GM04503 (cell line): ENCODE measurements at places on chromosomes 16 and 17.

DNA sequence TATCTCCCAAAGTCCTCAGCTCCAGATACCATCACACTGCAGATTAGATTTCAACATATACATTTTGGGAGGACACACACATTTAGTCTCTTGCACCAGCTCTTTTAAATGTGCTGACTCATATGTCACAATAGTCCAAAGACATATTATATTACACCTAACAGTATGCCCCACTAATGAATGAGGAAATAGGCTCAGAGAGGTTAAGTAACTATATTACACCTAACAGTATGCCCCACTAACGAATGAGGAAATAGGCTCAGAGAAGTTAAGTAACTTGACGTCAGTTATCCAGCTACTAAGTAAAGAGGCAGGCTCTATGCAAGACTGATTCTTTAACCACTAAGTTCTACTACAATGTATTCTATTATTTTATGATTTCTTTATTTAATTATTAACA is 9.7 kb downstream of the IRX6 start:
- no peak for DNase-seq

DNA sequence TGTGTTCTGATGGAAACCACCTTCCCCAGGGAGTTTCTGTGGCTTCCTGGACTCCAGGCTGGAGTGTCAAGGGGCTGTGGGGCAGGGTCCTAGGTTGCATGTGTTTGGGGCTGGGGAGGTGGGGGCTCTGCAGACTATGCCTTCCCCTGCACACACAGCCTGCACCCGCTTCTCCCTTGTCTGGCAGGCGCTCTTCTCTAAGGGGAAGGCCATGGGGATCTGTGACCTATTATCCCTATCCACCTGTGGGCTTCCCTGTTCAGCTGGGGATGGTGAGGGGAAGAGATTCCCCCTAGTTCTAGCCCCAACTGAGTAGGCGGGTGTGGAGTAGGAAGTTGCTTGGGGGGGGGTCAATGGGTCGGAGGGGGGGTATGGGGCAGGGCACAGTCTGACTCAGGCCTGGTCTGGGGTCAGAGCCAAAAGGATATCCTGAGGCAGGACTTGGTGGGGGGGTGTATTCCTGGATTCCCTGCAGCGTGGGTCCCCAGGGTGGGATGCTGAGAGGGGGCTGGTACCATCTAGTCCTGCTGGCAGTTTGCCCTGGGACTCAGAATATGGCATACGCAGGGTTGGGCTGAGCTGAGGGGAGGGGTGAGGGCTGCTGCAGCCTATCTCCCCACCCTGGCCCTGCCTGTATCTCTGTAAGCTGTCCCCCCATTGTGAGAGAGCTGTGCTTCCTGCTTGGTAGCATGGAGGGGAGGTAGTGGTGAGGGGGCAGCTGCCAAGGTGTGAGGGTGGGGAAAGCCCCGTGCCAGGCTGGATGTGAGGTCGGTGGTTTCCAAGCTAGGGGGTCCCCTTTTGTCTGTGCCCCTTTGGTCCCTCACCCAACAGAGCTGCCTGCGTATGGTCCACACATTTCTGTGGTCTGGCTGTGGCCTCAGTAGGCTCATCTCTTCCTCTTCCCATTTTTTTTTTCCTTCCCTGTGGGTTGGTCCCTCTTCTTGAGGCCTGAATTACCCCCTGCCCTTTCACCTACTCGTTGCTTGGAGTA is 14.7 kb downstream of the RARA start:
- no peak for DNase-seq

DNA sequence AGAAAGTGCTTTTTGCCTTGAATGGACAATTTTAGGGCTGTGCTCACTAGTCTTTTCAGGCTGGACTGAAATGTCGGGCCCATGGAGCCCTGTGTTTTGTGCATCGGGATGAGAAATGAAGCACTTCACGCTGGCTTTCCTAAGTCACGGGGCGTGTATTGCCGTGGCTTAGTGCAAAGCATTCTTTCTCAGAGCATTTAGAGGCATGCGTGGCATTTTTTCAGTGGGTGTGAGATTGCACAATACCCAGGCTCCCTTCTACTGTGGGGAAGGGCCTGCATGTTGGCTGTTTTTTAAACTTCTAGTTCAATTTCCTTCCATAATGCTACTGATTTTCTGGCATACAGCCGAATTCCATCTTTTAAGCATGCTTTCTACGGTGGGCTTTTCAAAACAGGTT is 12.6 kb upstream of the POLR3E start:
- peak; percentile 26 for DNase-seq

DNA sequence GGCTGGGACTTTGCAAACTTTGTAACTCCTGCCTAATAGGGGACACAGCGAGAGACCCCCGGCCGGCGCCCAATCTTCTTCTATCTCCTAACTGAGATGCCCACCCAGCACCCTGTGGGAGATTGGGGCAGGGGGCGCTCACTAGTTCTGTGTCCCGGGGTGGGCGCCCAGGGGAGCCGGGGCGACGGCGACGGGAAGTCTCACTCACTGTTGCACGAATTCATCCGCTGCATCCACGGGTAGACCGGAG is 3.9 kb upstream of the HOXB5 start:
- no peak for DNase-seq

DNA sequence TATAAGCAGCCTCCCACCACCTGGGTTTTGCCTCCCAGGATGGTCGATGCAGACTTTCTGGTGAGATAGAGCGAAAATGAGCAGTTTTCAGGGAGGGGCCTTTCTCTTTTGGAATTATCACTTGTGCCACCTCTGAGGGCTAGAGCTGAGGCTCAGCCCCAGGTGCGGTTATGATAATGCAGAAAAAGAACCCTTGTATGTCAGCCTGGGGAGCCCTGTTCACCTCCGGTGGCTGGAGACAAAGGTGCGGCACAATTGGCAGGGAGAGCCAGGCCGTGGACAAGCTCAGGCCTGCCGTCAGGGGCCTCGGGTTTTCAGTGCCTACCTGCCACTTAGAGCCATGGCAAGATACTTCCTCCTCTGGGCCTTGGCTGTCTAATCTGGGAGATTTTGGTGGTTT is 4.4 kb downstream of the SCPEP1 start:
- DNase-seq = no peak

DNA sequence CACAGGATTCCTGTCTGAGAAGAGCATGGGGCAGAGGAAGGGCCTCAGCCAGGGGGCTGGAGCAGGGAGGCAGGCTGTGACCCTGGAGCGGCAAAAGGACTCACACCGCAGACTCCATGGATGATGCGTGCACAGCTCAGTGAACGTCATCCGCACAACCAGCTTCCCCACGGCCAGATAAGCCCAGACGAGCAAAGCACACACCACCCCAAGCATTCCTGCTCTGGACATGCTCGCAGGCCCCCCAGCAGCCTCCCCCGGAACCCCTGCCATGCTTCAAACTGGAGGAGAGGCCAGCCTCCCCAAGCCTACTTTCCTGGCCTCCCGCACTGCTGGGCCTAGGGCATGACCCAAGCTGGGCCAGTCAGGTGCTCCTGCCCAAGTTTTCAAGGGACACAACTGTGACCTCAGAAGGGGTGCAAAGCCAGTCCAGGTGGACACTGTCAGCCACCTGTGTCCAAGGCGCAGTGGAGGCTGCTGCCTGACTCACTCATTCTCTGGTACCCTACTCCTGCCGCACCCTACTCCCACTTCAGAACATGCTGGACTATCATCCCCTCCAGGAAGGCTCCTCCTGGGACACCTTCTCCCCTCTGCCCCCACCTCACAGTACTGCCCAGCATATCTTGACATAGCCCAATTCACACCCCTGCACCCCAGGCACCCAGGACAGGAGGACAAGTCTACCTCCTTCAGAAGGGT is 4.8 kb downstream of the BCAR1 start:
- no peak for DNase-seq

- no peak for DNase-seq
These were observed 2.4 kb downstream of the NXN start for GRCh38 chr17:977166-977565.

DNA sequence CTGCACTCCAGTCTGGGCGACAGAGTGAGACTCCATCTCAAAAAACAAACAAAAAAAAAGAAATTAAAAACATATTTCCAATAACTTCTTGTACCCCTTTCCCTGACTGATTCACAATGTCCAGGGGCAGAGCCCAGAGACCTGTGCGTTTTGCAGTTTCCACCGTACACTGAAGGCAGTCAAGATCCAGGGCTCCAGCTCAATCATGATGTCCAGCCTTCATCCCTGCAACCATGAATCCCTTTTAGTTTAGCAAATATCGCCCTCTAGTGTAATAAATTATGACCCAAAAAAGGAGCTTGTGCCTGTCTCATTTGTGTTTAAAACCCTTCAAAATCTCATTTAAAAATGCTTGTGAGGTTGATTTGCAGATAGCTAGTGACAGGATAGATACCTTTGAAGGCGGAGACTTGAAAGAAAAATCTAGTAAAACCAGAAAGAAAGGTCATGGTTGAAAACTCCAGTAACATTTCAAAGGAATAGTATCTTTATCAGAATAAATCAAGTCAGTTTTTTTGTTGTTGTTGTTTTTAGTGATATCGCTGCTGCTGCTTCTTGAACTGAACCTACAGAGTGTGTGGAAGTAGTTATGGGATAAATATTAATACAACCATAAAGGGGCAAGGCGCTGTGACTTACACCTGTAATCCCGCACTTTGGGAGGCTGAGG is 3.7 kb upstream of the ERN1 start:
- no peak for DNase-seq

GRCh38 chr17:17175917-17176316 is 30.2 kb downstream of the PLD6 start:
- no peak for DNase-seq

- no peak for DNase-seq
These were observed 5.4 kb downstream of the METTL22 start for GRCh38 chr16:8626946-8627345.

DNA sequence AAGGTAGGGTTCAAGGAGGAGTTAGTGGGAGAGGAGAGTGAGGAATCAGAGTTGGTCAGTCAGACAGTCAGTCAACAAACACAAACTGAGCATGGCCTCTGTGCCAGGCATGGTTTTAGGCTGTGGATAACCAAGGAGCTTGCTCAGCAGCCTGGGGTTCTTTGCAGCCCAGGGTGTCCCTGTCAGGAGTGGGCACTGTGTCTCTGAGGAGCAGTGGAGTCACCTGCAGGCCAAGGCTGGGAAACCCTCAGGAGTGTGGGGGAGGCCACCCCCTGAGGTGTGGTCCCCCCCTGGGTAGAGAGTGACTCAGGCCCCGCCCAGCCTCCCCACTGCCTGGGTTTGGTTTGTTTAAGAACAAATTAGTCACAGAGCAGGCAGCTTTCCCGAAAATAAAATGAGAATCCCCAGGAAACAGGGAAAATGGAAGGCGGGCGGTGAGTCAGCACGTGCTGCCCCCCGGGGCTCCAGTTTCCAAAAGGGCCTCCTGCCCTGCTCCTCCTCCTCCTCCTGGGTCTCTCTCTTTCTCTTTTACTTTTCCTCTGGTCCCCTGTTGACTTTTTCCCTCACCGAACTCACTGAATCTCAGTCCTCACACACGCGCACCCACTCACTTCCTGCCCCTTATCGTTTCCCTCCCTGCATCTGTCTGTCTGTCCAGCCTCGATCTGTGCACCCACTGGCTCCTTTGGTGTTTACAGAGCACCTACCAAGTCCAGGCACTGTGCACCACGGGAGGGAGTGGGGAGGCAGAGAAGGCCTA is 44.3 kb downstream of the SOCS3 start:
- DNase-seq = peak; percentile 70

DNA sequence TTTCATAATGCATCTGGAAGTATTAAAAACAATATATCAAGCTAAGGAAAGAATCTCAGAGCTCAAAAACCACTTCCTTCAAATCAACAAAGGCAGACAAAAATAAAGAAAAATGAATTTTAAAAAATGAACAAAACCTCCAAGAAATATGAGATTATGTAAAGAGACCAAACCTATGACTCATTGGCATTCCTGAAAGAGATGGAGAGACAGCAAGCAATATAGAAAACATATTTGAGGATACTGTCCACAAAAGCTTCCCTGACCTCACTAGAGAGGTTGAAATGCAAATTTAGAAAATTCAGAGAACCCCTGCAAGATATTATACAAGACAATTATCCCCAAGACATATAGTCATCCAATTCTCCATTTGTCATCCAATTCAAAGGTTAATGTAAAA is 311.3 kb upstream of the SOX9 start:
- no peak for DNase-seq

DNA sequence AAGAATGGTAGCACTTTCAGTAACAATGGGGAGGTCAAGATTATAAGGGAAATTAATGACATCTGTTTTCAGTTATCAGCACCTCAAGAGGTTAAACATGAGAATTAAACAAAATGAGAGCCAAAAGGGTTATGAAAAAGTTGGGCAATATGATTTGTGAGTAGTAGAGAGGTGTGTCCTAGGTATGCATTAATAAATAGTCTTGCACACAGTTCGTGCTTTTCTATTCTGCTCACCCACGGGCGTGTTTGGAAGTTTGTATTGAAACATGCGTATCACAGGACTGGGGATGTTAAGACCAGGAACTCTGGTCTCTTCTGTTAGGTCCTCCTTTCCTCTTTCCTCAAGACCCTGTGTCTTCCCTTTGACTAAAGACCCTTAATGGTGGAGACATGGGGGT is 6.0 kb downstream of the BPTF start:
- DNase-seq = no peak

DNA sequence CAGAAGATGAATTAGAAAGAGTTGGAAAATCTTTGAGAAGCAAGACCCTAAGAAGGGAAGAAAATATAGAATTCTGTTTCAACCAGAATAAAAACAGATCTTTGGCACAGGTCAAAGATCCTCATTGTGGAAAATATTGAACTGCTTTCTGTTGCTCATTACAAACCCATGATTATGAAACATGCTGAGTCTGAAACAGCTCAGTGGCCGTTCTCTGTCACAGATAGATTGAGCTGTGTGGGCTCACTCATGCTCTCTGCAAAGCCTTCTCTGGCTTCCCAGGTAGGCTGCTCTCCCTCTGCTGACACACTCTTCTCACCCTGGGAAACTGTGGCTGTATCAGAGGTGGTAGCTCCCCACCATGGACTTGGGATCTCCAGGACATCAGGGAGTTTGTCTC is 3.4 kb upstream of the KRT38 start:
- no peak for DNase-seq

DNA sequence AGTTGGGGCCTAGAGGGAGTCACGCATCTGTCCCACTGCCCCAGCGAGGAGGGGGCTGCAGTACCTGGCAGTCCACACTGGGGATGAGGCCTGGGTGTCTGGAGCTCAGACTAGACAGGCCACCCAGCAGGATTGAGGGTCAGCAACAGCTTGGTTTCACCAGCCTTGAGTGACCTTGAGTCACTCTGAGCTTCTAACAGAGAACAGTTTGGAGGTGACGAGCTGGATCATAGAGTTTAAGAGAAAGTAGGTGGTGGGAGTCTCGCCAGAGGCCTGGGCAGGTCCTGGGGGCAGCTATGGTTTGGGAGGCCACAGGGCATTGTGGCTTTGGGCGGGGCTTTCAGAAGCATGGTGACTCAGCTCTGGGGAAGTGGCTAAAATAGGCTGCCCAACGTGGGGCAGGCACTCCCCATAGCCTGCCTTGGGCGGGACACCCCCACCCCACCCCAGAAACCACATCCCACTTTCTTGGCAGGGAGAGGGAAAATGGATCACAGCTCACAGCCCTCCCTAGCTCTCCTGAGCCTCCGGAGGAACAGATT is 20.5 kb downstream of the CDC42EP4 start:
- DNase-seq = peak; percentile 77
